Astrocyte of the hippocampus (primary cell): ENCODE measurements at places on chromosomes 3 and 15.
A peak's percentile ranks its signal among the peaks of the same experiment; 100 is the strongest.

- DNase-seq: no peak
Observed at GRCh38 chr15:91435113-91435512, 335.1 kb downstream of the SV2B start.

- peak; percentile 64 for DNase-seq
Observed at GRCh38 chr15:80580106-80580505, 115.0 kb upstream of the ABHD17C start.

- DNase-seq: no peak
Observed at GRCh38 chr15:66777596-66778313, 75.7 kb downstream of the SMAD6 start.

- no peak for DNase-seq
Observed at GRCh38 chr3:121834157-121834670, 646 bp downstream of the IQCB1 start.

- DNase-seq: no peak
Observed at GRCh38 chr3:16467393-16467792, 46.1 kb downstream of the RFTN1 start.

DNA sequence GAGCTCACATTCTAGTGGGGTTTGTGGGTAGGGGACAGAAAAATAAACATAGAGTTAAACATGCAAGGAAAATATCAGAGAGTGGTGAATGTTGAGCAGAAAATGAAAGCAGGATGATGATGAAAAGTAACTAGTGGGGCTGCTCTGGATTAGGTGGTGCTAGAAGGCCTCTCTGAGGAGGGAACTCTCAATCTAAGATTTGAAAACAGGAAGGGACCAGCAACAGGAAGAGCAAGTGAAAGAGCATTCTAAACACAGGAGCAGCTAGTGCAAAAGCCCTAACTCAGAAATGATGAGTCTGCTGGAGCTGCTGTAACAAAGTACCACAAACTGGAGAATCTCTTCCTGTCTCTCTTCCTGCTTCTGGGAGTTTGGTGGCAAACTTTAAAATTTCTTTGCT lies 468.6 kb upstream of the AGTR1 start:
- peak; percentile 48 for DNase-seq

DNA sequence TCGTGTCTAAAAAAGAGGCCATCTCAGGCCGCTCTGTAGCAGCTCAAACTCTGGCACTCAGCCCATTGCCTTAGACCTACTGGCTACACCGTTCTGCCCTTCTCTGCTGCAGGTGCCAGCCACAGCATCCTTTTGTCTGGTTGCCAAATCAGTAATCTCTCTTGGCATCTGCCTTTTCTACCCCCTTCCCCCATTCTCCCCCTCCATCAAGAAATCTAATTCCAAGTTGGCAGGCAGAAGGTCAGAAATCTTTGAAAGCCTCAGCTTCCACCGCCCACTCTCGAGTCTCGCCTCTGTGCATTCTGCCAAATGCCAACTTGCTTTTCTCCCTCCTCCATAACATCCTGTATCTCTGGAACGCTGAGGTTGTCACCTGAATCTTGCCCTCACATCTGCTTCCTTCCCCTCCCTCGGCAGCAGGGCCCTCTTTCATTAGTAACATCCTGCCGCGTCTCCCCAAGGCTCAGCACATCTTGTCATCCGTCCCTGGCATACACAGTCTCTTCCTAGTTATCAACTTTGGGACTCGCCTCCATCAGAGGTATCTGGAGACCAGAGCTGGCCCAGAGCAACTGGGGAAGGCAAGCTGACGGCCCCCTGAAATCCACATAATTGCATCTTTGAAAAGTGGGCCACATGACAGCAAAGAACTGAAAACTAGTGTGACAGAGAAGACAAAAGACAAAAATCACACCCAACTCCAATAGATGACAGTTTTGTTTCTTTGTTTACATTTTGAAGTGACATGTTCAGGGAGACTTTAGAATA lies 312.0 kb upstream of the CCDC54 start:
- DNase-seq: peak; percentile 50

DNA sequence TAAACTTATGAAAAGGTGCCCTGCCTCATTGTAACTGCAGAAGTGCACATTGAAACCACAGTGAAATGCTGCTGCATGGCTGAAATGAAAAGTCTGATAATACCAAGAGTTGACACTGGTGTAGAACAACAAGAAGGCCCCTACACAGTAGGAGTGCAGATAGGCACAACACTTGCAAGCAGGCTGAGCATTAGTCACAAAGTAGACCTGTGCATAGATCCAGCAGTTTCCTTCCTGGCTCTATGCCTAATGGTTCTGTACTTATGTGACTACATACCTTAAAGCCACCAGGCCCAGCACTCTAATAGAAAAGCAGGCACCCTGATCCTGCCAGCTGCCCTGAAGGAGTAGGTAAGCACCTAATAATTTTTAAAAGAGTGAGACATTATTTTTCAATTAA lies 41.8 kb downstream of the PRR23E start:
- no peak for DNase-seq

- peak; percentile 23 for DNase-seq
Observed at GRCh38 chr3:4814305-4814903, 164.8 kb upstream of the BHLHE40 start.

DNA sequence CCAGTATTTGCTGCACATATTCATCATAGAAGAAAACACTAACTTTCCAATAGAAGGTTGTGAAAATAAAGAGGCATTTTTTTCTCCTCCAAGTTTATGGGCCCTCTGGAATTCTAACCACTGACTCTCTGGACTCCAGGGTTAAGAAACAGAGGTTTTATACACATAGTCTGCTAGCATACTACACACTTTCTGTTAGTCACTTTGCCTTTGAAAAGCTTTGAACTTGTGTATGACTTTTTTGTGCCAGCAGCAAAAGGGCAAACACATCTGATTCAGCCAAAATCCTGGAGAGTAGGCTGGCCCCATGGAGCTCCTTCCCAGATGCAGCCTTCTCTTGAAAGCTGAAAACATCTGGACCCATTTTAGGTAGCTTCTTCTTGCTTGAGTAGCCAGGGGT lies 6.2 kb downstream of the ZIC4 start:
- no peak for DNase-seq

GRCh38 chr15:66982816-66983215 lies 82.6 kb upstream of the SMAD3 start:
- no peak for DNase-seq
